MG63 (cell line): ENCODE measurements at places on chromosomes 11 and 22.

DNA sequence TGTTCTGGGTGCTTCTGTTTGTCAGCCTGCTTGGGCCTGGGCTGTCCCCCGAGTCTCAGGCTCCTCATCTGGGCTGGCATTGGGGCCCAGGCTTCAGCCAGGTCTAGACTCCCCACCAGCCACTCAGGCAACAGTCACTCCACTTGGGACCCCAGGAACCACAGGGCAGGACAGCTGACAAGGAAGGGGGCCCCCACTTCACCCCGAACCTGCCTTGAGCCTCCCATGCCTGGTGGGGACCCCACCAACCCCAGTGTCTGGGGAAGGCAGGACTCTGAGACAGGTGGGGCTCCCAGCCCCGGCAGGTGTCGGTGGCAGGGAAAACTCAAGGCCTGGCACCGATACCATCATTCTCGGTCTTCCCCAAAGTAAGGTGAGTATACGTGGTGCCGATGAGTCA, 11.7 kb upstream of the LTO1 start:
- no peak for DNase-seq

DNA sequence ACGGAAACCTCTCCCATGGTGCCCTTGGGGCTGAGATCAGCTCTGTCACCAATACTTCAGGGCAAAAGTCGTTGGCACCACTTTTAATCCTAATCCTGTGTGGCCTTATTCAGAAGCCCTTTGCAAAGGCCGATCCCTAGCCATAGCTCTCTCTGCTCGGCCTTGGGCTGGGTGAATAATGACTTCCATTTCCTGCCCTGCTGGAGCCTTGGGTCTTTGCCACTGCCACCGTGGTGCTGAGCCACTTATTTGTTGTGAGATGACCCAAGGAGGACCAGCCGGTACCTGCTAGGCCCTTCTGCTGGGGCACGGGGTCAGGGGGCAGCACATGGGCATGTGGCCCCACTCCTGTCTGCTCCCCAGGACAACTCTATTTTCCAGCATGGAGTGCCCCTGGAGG, 188.2 kb downstream of the ST3GAL4 start:
- DNase-seq = peak; percentile 6

DNA sequence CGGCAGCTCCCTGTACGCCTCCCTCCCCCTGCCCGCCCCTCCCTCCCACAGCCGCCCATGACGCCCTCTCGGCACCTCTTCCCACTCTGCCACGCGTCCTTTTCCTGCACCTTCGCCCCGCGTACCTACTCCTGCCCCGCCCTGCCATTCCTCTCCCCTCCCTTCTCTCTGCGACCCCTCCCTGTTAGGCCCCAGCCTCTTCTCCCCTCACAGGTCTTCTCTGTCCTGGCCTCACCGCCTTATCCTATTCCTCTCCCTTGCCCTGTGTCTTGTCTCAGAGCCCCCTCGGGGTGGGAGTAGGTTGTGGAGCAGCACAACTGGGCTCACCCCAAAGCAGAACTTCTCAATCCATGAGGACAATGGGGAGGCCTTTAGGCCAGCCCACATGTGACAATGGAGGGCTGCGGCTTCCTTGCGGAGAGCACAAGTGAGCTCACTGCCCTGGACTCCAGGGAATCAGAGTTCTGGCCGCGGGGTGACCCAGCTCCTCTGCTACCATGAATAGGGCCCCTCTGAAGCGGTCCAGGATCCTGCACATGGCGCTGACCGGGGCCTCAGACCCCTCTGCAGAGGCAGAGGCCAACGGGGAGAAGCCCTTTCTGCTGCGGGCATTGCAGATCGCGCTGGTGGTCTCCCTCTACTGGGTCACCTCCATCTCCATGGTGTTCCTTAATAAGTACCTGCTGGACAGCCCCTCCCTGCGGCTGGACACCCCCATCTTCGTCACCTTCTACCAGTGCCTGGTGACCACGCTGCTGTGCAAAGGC, 539 bp downstream of the SLC35C1 start:
- peak; percentile 48 for DNase-seq

- DNase-seq = no peak
Measured at GRCh38 chr22:45194686-45195085, 31.0 kb downstream of the NUP50 start.

DNA sequence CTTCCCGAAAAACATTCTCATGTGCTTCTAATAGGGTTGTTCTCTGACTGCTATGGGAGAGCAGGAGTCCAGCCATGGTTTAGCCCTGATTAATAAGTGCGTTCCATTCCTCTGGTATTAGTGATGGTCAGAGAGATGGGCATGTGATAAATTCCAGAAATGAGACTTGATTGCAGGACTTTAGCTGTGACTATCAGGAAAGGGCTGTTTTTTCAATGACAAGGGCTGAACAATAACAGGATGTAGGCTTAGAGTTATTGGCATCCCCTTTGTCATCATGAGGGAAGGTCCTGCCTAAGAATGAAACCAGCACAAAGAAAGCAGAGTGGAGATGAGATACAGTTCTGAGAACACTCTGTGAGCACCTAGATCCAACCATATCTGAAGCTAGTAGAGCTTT, 494.6 kb downstream of the MIAT start:
- DNase-seq = no peak
